ENCODE measurements at places on chromosomes 13 and 19. TPM values are rescaled to one million over a fixed set of nuclear protein-coding genes. Genes with fewer than 3 reads are reported as not detected.

ZNF708 gene
- total RNA-seq = 7.3 TPM

- no peak for DNase-seq
Measured at GRCh38 chr19:47240996-47241918, 10.3 kb upstream of the BBC3 start.

- DNase-seq = no peak
Measured at GRCh38 chr13:27183561-27184147, 12.0 kb upstream of the USP12 start.

SIGLEC9 gene
- total RNA-seq = 0.27 TPM

CYP4F2 gene
- 1.3 TPM for total RNA-seq

LSM7 gene
- total RNA-seq = 586 TPM

CYP2A6 gene
- not detected for total RNA-seq

ZNF69 gene
- 14.5 TPM for total RNA-seq

- no peak for DNase-seq
Measured at GRCh38 chr19:42126574-42126973, 5.7 kb downstream of the POU2F2 start.

GRCh38 chr13:46569456-46569855, 16.5 kb downstream of the LRCH1 start:
- DNase-seq = no peak

Measured in hematopoietic multipotent progenitor cell (in vitro differentiated cells).